ENCODE measurements at places on chromosomes 16 and 17.
A peak's percentile ranks its signal among the peaks of the same experiment; 100 is the strongest.

GRCh38 chr17:32286518-32286900, 20.9 kb downstream of the RHBDL3 start:
- no peak for DNase-seq

- DNase-seq, result no peak
Measured at GRCh38 chr17:29016345-29017210, 10.7 kb upstream of the SEZ6 start.

- DNase-seq, result no peak
Measured at GRCh38 chr17:52376137-52376536, 217.6 kb upstream of the CA10 start.

- DNase-seq, result no peak
Measured at GRCh38 chr16:82160226-82160625, 9.8 kb downstream of the MPHOSPH6 start.

DNA sequence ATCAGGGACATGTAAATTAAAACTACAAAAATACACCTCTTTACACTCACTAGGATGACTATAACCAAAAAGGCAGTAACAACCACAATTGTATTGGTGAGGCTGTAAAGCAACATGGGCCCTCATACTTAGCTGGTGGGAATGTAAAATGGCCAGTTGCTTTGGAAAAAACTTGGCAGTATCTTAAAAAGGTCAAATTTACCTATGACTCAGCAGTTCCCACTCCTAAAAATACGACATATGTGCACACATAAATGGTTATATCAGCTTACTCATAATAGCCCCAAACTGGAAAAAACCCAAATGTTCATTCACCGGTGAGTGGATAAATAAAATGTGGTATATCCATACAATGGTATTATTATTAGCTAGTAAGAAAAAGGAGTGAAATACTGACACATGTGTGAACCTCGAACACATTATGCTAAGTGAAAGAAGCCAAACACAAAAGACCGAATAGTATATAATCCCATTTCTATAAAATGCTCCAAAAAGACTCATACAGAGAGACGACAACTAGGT, 391.4 kb downstream of the NPIPA8 start:
- DNase-seq, result peak; percentile 44

GRCh38 chr17:80724775-80725266, 180.2 kb downstream of the RPTOR start:
- DNase-seq, result peak; percentile 94

- peak; percentile 97 for DNase-seq
Measured at GRCh38 chr16:57194512-57194911, 8.4 kb downstream of the RSPRY1 start.

GRCh38 chr16:20325005-20325404, 2.3 kb downstream of the GP2 start:
- DNase-seq, result no peak

DNA sequence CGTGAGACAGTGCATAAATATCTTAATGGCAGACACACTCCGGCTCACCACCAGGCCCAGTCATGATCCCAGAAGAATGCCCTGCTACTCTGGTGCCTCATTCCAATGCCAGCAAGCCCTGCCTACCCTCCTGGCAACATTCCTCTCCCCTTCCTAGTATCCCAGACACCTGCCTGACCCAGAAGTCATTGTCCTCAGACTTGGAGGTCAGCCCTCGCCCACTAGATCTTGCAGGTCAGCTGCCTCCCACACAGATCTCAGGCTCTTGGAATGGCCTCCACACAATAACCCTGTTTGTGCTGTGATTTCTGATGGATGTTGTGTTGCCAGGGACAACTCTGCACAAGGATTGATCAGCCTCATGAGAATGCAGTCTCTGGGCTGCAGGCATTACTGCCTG, 1.8 kb upstream of the TEX2 start:
- DNase-seq, result no peak

DNA sequence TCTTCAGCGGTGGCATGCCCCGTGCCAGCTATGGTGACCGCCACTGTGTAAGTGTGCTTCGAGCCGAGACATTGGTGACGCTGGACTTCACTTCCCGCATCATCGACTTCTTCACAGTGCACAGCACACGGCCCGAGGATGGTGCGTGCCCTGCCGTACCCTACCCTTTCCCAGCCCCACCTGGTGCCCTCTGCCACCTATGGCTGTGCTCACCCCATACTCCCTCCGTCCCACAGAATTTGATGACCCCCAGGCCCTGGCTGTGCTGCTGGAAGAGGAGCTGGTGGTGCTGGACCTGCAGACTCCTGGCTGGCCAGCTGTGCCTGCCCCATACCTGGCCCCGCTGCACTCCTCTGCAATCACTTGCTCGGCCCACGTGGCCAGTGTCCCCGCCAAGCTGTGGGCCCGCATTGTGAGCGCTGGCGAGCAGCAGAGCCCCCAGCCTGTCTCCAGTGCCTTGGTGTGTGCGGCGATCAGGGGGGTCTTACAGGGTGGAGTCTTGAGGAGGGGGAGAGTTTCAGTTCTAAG, 9.5 kb downstream of the LLGL1 start:
- DNase-seq, result no peak

Measured in fibroblast of skin of back (primary cell).